ENCODE measurements at places on chromosomes 3 and 15. TPM values are rescaled to one million over a fixed set of nuclear protein-coding genes. Genes with fewer than 3 reads are reported as not detected.

- peak; percentile 57 for DNase-seq
- H3K27me3 ChIP-seq = no peaks in the 10 kb centered on the region
- H3K4me1 ChIP-seq = no peaks in the 10 kb centered on the region
- peak overlapping the region; percentile 28 for H3K27ac ChIP-seq
- H3K36me3 ChIP-seq = no peaks in the 10 kb centered on the region
Measured at GRCh38 chr3:113532698-113533533, 561 bp downstream of the SIDT1 start.

- H3K27me3 ChIP-seq = no peaks in the 10 kb centered on the region
- no peaks in the 10 kb centered on the region for H3K4me1 ChIP-seq
- no peak overlapping the region for H3K27ac ChIP-seq
Measured at GRCh38 chr3:156356537-156357363, 198.2 kb downstream of the SSR3 start.

DNA sequence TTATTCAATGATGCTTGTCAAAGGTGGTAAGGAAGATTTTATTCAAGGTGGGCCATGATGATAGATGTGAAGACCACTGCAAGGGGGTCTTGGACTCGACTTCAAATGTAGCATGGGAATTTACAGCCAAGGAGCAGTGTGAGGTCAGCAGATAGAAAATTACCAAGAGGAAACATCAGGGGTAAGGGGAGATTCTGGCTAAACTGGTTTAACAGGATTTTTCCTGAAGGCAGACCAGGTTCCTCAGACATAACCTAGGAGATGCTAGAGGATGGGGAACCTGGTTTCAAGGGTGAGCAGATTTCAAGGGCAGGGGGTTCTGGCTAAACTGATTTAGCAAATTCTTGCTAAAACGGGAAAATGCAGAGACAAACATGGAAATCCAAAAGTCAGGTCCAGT lies 464.9 kb downstream of the TAFA4 start:
- H3K27me3 ChIP-seq = no peaks in the 10 kb centered on the region
- H3K36me3 ChIP-seq = no peaks in the 10 kb centered on the region
- no peaks in the 10 kb centered on the region for H3K4me1 ChIP-seq
- no peak for DNase-seq
- H3K4me3 ChIP-seq = no peak overlapping the region

- DNase-seq = no peak
- H3K4me3 ChIP-seq = no peak overlapping the region
- H3K4me1 ChIP-seq = peaks cover 6% of the 10 kb centered on the region
- H3K27me3 ChIP-seq = no peaks in the 10 kb centered on the region
- H3K36me3 ChIP-seq = no peaks in the 10 kb centered on the region
Measured at GRCh38 chr3:161423911-161424522, 52.7 kb upstream of the SPTSSB start.

- H3K4me3 ChIP-seq = no peak overlapping the region
- H3K4me1 ChIP-seq = no peaks in the 10 kb centered on the region
- H3K27ac ChIP-seq = no peak overlapping the region
- no peak for DNase-seq
Measured at GRCh38 chr3:55765398-55765797, 278.3 kb upstream of the WNT5A start.

Gene HOMER2
- 64.2 TPM for total RNA-seq

Gene UPK1B
- not detected for total RNA-seq

GRCh38 chr3:138854204-138854603 lies 19.5 kb upstream of the PIK3CB start:
- no peaks in the 10 kb centered on the region for H3K27me3 ChIP-seq
- no peaks in the 10 kb centered on the region for H3K36me3 ChIP-seq

GRCh38 chr3:99419116-99419515 lies 219.3 kb upstream of the COL8A1 start:
- H3K4me3 ChIP-seq = no peak overlapping the region
- no peaks in the 10 kb centered on the region for H3K27me3 ChIP-seq
- H3K36me3 ChIP-seq = no peaks in the 10 kb centered on the region
- no peak for DNase-seq

Gene PARP3
- total RNA-seq = 15.7 TPM

GRCh38 chr3:42693530-42693930 lies 8.2 kb downstream of the KLHL40 start:
- H3K27me3 ChIP-seq = no peaks in the 10 kb centered on the region
- no peaks in the 10 kb centered on the region for H3K36me3 ChIP-seq
- no peaks in the 10 kb centered on the region for H3K4me1 ChIP-seq
- no peak for DNase-seq
- no peak overlapping the region for H3K27ac ChIP-seq

Gene TNFAIP8L3
- 1.2 TPM for total RNA-seq

- H3K27me3 ChIP-seq = no peaks in the 10 kb centered on the region
- no peaks in the 10 kb centered on the region for H3K36me3 ChIP-seq
- no peaks in the 10 kb centered on the region for H3K4me1 ChIP-seq
- no peak for DNase-seq
- no peak overlapping the region for H3K4me3 ChIP-seq
Measured at GRCh38 chr3:184045995-184046394, 6.9 kb upstream of the HTR3C start.

DNA sequence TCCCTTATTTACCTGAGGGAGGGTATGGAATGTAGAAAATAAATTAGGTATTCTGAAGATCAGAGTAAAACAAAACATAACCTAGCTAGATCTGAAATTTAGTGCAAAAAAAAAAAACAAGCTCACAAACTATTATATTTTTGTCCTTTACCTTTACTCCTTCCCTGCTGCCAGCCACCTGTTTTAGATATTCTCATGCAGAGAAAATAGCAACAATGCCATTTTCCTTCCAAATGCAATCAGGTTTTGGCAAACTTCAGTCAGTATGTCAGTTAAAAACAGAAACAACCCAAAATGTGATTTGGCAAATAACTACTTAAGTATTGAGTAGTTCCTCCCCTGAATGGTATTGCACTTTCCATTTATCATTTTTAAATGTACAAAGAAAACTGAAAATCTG lies 35.8 kb downstream of the PEAK1 start:
- DNase-seq = no peak
- H3K36me3 ChIP-seq = no peaks in the 10 kb centered on the region
- no peak overlapping the region for H3K27ac ChIP-seq
- no peak overlapping the region for H3K4me3 ChIP-seq

Gene C3orf85
- 8.3 TPM for total RNA-seq

DNA sequence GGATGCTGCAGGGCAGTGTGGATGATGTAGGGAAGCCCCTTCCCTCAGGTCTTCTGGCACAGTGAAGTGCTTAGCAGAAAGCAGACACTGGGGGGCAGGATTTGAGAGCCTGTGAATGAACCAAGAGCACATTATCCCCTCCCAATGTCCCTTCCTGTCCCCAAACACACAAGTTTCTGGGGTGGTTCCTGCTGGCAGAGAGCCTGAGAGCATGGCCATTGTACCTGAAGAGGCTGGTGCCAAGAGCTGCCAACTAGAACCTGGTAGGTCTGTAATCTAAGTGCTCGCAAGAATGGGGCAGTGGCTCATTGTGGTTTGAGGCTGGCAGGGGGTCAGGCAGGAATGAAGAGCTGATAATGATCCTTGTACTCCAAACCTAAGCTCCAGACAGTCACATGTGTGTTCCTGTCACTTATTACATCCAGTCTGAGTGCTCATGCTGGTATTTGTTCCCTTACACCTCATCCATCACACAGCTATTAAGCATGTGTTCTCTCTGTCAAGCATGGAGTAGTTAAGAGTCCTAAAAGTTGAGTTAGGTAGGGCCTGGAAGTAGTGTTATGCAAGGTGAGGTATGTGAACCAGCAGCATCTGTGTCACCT lies 6.7 kb upstream of the CCR1 start:
- H3K27ac ChIP-seq = no peak overlapping the region
- no peak for DNase-seq
- no peaks in the 10 kb centered on the region for H3K27me3 ChIP-seq
- no peak overlapping the region for H3K4me3 ChIP-seq

GRCh38 chr15:63186065-63186464 lies 3.3 kb upstream of the RAB8B start:
- H3K27ac ChIP-seq = no peak overlapping the region
- H3K27me3 ChIP-seq = no peaks in the 10 kb centered on the region
- H3K4me1 ChIP-seq = no peaks in the 10 kb centered on the region
- H3K4me3 ChIP-seq = no peak overlapping the region

GRCh38 chr3:99929745-99930139 lies 112.1 kb downstream of the CMSS1 start:
- no peaks in the 10 kb centered on the region for H3K36me3 ChIP-seq
- no peaks in the 10 kb centered on the region for H3K27me3 ChIP-seq
- no peak for DNase-seq

- no peak for DNase-seq
- H3K4me1 ChIP-seq = no peaks in the 10 kb centered on the region
- H3K27ac ChIP-seq = no peak overlapping the region
Measured at GRCh38 chr15:25481208-25481859, 42.5 kb upstream of the UBE3A start.

Gene CKMT1B
- total RNA-seq = not detected

DNA sequence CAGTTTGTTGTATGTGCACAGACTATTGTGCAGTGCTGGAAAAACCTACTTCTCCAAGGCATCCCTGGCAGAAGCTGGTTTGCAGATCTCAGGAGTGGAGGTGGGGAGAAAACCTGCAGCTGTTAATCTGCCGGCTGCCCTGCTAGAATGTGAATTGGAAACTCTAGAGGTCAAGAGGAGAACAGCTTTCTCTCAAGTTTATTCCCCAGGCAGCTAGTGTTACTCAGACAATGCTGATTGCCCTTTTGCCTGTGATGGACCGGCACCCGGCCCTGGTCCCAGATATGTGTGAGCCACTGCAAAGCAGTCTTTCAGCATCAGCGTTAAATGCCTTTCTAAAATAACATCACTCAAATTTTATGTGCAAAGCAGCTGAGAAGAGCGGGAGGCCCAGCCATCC lies 129.7 kb upstream of the TPM1 start:
- no peak overlapping the region for H3K4me3 ChIP-seq
- H3K4me1 ChIP-seq = no peaks in the 10 kb centered on the region
- DNase-seq = no peak
- no peak overlapping the region for H3K27ac ChIP-seq

DNA sequence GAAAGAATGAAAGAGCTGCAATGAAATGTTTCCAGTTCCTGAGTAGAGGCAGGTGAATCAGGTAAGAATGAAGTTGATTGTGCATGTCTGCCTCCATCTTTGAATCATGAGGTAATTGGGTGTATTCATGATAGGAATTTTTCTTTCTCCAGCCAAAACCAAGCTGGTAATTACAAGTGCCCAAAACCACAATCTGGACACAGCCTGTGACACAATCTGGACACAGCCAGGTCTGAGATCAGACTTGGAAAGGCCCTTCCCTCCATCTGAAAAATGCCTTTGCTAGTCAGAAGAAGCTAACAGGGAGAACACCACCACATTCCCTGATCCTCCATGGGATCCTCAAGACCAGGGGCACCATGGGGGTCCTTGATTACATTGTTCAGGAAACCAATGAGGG lies 338.5 kb upstream of the THBS1 start:
- no peak overlapping the region for H3K27ac ChIP-seq
- DNase-seq = no peak
- H3K27me3 ChIP-seq = no peaks in the 10 kb centered on the region
- H3K36me3 ChIP-seq = no peaks in the 10 kb centered on the region
- no peaks in the 10 kb centered on the region for H3K4me1 ChIP-seq

DNA sequence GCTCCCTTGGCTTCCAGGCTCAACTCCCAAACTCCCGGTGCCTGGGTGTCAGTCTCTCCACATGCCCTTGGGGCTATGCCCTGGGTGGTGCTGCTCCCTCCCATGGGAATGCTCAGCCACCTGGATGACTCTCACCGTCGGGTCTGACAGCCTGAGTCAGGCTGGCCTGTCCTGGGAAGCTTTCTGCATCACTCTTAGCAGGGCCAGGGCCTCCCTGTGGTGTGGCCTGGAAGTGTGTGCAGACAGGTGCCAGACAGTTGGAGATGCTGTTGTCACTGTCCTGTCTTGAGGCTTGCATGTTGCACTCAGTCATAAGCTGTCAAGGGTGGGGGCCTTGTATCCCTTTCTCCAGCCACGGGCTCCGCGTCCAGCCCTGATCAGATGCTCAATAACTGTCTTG lies 71.7 kb downstream of the GABRG3 start:
- H3K4me3 ChIP-seq = no peak overlapping the region
- no peaks in the 10 kb centered on the region for H3K36me3 ChIP-seq
- no peaks in the 10 kb centered on the region for H3K4me1 ChIP-seq
- H3K27me3 ChIP-seq = no peaks in the 10 kb centered on the region

Gene CLPX
- total RNA-seq = 80.9 TPM

Gene TKT
- total RNA-seq = 170 TPM

- no peak overlapping the region for H3K4me3 ChIP-seq
- peak overlapping the region; percentile 75 for H3K27ac ChIP-seq
- peaks cover 31% of the 10 kb centered on the region for H3K36me3 ChIP-seq
- H3K4me1 ChIP-seq = peaks cover 18% of the 10 kb centered on the region
- H3K27me3 ChIP-seq = no peaks in the 10 kb centered on the region
Measured at GRCh38 chr3:120637851-120638559, 41.9 kb downstream of the NDUFB4 start.

Gene FMN1
- 2.8 TPM for total RNA-seq

- no peak overlapping the region for H3K27ac ChIP-seq
- DNase-seq = no peak
- H3K36me3 ChIP-seq = no peaks in the 10 kb centered on the region
Measured at GRCh38 chr3:195806916-195807231, 4.9 kb downstream of the MUC4 start.

DNA sequence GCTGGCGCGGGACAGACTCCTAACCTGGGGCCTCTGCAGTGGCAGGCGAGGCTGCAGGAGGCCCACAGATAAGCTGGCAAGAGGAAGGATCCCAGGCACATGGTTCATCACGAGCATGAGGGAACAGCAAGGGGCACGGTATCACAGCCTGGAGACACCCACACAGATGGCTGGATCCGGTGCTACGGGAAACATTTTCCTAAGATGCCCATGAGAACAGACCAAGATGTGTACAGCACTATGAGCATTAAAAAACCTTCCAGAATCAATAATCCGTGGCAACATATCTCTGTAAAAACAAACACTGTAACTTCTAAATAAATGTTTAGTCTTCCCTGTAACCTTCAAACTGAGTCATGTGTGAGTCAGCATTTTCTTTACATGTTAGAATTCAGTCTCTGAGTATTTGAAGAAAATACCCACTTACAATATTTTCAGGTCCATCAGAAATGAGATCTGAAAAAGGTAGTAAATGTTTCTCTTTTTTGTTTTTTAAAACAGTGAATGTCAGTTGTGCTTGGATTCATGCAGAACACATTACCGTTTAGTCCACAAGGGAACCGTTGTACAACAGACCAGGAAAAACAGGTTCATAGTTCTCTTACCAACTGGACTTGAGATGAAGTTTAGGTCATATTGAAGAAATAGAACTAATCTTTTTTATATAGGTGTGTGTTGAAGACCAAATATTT lies 75.9 kb downstream of the BOC start:
- no peaks in the 10 kb centered on the region for H3K27me3 ChIP-seq
- no peak overlapping the region for H3K4me3 ChIP-seq
- no peak for DNase-seq
- H3K36me3 ChIP-seq = no peaks in the 10 kb centered on the region

Gene THSD4
- 18.4 TPM for total RNA-seq

Gene PARP14
- total RNA-seq = 36.1 TPM
